ENCODE measurements at places on chromosomes 1 and 21. TPM values are rescaled to one million over a fixed set of nuclear protein-coding genes. Genes with fewer than 3 reads are reported as not detected.
A peak's percentile ranks its signal among the peaks of the same experiment; 100 is the strongest.

The NBPF10 gene
- 1.4 TPM for total RNA-seq

The S100PBP gene
- total RNA-seq, result 18.1 TPM

DNA sequence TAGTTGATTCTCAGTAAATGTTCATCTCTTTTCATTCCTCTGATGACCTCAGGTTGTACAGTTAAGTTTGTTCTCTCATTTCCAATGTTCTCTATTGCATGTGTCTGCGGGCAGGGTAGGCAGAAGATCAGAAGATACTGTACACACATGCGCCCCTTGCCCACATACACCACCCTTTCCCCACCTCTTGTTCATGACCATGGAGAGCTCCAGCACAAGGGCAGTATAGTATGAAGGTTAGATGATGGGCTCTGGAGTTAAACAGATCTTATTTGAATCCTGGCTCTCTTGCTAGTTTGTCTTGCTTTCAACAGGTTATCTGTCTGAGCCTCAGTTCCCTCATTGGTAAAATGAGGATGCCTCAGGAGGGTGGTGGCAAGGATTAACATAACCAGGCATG is 17.8 kb upstream of the PLD5 start:
- no peak for DNase-seq

GRCh38 chr1:23019863-23020625 is 776 bp downstream of the KDM1A start:
- DNase-seq, result peak; percentile 25

GRCh38 chr1:101207891-101208290 is 28.9 kb upstream of the S1PR1 start:
- DNase-seq, result no peak

The CALML6 gene
- total RNA-seq, result 25.6 TPM

The WDR64 gene
- total RNA-seq, result not detected

The AADACL3 gene
- not detected for total RNA-seq

DNA sequence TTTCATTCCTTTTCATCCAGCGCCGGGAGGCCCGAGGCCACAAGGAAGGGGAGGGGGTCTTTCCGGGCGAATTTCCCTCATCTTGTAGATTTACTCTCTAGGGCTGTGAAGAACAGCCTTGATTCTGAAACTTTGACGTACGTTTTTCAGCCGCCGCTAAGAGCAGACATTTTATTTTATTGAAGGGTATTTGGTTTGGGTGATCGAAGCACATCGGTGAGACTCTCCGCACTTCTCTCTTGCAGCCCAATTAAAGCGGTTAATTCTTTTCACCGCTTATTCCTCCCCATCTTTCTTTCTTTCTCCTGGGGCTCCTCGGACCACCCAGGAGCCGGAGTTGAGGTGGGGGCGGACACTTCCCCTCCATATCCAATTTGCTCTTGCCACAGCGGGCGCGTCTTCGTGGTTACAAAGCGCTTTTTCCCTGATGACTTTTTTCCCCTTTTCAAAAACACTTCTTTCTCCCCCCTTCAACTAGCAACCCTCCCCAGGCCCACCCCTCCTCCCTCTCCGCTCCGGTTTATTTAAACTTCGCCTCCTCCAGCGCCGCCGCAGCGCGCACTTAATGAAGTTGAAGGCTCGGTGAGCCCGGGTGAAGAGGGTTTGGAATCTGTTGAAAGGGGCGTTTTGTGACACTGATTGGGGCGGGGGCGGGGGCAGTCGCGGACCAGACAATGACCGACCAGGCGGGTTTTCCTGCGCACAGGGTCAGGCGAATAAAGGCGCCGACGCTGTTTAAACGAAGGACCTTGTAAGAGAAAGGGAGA is 5.9 kb downstream of the FOXD2 start:
- no peak for DNase-seq

GRCh38 chr1:232227306-232227705 is 402.6 kb downstream of the SIPA1L2 start:
- no peak for DNase-seq

The PLA2G2C gene
- total RNA-seq, result not detected

GRCh38 chr1:91160363-91161075 is 138.7 kb upstream of the ZNF644 start:
- no peak for DNase-seq

The PRDM16 gene
- total RNA-seq, result 0.20 TPM

The OR2M3 gene
- not detected for total RNA-seq

The DTL gene
- 0.40 TPM for total RNA-seq

DNA sequence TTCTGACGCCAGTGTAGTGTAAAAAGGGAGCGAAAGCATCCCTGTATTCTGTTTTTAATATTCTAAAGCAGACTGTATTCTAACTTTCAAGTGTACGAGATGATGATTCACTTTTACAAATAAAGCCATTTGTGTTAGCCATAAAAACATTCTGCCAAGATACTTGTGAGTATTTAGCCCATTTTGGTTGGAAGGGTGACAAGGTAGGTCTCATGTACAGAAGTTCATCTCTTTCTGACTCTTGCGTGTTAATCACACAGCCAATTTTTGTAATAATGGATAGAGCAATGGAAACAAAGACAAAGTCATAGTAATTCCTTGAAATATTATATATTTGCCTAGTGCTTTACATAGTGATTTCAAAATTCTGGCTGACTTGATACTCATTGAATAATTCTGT is 125.3 kb upstream of the GREM2 start:
- no peak for DNase-seq

The LCE3D gene
- total RNA-seq, result not detected

DNA sequence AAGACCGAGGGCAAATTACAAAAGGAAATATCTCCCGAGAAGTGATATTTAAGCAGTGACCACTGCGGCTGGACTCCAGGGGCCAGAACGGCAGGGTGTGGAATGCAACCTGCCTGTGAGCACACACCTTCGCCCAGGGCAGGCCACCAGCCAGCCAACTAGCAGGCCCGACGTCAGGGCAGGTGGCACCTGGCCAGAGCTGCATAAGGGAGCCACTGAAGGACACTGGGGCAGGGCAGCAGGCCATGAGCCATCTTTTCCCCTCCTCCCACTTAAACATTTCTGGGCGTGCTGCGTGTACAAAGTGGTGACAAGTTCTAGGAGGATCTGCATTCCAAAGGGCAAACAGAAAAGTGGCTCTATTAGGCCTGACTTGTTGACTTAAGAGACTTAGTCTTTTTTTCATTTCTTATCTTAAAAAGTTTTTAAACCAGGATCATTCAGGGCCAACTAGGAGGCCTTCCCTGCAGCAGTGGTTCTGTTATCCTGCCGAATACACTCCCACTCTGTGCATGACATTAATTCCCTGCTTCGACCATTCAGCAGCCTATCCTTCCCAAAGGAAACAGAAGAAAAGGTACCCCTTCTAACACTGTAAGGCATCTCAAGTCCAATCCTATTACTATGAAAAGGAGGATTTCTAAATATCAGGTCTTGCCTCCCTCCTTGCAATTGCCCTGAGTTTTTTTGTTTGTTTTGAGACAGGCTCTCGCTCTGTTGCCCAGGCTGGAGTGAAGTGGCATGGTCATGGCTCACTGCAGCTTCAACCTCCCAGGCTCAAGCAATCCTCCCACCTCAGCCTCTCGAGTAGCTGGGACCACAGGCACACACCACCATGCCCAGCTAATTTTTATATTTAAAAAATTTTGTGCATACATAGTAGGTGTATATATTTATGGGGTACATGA is 96.3 kb downstream of the BCAR3 start:
- peak; percentile 85 for DNase-seq

The SH2D5 gene
- total RNA-seq, result 0.27 TPM

DNA sequence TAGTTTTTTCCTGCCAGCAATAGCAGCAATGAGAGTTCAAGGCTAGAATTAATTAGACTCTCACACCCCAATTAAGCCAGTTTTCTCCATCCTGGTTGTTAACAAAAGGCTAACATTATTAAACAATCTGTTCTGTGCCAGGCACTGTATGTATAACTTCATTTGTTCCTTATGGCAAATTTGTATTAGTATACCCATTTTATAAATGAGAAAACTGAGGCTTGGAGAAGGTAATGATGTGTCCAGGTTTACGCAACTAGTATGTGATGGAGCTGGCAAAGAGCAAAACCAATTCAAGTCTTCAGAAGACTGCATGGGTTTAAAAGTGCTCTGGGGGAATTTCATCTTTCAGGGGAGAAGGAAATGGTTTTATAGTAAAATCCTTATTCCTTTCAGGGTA is 38.3 kb upstream of the SLC9A1 start:
- DNase-seq, result no peak

DNA sequence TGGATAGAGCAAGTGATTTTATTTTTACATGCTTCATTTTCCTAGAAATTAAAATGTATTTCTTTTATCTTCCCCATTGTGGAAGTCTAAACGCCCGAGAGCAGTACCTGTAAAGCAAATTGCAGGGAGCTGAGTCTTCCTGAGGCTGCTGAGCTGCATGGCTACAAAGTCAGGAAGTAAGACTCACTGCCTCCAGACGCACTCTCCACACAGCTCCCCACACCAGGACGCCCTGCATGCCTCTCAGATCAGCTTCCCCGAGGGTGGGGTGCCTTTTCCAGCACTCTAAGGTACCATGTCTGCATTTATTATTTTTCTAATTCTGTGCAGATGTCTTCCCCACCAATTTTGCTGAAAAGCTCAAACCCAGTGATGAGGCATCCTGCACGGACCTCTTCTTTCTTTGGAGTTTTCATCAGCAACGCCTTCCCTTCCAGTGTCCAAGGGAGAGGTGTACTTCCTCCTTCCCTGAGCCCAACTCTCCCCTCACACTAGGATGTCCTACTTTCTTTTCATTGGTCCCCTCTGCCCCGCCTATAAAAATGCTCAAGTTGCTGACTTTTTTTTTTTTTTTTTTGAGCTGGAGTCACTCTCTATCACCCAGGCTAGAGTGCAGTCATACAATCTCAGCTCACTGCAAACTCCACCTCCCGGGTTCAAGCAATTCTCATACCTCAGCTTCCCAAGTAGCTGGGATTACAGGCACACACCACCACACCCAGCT is 114.7 kb downstream of the PCNX2 start:
- no peak for DNase-seq

DNA sequence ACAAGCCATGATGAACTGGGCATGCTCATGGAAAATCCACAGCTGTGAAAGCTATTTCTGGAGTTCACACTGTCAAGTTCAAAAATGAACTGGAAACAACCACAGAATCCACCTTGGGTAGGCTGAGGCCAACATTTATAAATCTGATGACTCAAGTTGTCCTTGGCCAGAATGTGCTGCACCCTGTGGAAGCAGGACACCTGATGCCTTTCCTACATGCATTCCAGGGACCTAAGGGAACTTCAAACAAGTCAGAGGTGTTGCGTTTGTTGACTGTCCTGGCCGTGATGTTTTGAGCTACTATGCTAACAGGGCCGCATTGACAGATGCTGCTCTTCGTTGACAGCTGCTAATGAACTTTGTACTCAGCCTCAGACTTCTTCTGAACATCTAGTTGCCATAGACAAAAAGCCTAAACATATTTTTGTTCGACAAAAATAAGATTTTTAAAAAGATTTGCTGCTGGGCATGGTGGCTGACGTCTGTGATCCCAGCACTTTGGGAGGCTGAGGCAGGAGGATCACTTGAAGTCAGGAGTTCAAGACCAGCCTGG is 127.9 kb upstream of the SLC45A1 start:
- DNase-seq, result no peak

GRCh38 chr1:77322061-77322900 is 40.5 kb downstream of the AK5 start:
- DNase-seq, result no peak

DNA sequence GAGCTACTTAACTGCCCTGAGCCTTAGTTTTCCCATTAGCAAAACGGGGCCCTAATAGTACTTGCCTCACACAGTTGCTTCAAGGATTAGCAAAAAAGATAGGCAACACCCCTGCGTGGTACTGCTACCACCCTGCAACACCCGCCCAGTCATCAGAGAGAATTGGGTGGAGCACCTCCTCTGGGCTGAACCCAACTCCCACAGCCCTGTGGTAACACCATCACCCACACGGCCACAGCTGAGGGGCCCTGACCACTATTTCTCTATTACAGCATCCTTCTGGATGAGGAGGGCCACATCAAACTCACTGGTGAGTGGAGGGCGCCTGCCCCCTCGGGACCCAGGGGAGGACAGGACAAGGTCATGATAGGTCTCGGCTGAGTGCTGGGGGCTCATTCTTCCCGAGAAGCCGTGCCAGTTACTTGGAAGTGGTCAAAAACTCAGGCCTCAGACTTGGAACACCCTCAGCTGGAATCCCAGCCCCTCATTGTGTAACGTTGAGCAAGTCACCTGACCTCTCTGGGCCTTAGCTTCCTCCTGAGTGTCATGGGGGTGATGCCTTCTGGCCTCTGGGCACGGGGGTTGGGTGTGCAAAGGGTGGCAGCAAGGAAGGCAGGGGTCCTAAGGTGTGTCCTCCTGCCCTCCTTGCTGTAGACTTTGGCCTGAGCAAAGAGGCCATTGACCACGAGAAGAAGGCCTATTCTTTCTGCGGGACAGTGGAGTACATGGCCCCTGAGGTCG is 24.6 kb downstream of the RPS6KA1 start:
- DNase-seq, result no peak

DNA sequence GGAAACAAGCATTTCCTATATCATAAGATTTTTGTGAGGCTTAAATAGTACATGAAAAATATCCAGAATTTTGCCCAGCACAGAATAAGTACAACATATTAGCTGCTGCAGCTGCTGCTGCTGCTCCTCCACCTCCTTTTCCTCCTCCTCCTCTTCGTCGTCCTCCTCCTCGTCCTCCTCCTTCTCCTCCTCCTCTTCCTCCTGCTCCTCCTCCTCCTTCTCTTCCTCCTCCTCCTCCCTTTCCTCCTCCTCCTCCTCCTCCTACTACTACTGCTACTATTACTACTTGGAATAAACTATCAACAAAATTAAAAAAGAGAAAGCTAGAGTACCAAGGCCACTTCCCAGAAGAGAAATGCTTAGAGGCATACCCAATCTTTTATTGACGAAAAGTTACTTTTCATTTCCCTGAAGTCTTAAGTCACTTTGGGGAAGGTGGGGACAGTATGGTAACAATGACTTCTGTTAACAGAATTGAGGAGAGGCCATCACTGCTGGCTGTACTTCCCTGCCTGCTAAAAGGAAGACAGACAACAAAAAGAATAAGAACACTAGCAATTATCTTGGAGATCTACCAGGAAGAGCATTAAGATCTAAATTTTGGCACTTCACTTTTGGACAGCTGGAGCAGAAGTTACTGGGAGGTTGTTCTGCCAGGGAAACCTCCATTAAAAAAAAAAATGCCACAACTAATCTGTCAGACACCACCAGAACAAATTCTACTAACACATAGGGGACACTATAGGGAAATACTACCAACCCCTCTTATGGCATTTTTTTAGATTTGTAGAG is 7.1 kb downstream of the DENND1B start:
- DNase-seq, result no peak

DNA sequence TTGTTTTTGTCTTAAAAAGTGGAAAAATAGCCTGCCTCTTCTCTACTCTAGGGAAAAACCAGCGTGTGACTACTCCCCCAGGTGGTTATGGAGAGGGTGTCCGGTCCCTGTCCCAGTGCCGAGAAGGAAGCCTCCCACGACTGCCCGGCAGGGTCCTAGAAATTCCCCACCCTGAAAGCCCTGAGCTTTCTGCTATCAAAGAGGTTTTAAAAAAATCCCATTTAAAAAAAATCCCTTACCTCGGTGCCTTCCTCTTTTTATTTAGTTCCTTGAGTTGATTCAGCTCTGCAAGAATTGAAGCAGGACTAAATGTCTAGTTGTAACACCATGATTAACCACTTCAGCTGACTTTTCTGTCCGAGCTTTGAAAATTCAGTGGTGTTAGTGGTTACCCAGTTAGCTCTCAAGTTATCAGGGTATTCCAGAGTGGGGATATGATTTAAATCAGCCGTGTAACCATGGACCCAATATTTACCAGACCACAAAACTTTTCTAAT is 35.0 kb upstream of the TDRD10 start:
- DNase-seq, result no peak

The BNIPL gene
- total RNA-seq, result 0.21 TPM

- no peak for DNase-seq
Observed at GRCh38 chr1:183185941-183186490, at the start of gene LAMC2. TSS of gene LAMC2 (plus strand) at chr1:183186264. CDS start at chr1:183186353, 89 bp downstream.

Measured in psoas muscle (tissue), 8 donors.